ENCODE measurements at places on chromosomes 7 and 10.
A peak's percentile ranks its signal among the peaks of the same experiment; 100 is the strongest.

DNA sequence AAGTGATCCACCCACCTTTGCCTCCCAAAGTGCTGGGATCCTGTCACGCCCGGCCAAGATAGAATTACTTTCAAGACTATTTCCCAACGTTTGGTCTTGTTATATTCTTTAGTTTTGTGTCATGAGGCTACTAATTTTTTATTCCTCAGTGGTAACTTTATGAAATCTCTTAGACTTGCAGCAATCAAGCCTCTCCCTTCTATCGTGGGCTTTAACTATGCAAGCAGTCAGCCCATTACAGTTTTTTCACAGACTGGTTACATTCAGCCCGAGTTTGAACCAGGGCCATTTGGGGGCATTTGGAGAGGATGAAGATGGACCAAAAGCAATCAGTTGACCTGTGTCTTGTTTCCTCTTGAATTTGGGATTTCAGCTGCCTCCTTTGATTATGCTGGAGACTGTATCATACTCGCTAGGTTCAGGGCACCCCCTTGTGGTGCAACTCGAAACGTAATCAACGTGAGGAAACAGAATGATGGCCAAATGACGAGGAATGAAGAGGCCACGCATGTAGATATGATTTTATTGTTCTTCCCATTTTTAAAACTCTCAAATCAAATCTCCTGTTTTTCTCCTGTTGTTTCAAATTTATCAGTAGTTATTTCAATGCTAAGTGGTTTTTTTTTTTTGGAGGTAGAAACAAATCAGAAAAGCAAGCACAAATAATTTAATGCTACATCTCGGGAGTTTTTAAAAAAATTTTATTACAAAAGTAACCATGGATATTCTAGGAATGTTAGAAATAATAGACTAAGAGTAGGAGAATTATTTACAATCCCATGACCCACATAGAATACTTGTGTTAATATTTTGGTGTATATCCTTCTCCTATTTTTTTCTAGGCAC, 151.6 kb downstream of the KIAA1217 start:
- peak; percentile 35 for DNase-seq

DNA sequence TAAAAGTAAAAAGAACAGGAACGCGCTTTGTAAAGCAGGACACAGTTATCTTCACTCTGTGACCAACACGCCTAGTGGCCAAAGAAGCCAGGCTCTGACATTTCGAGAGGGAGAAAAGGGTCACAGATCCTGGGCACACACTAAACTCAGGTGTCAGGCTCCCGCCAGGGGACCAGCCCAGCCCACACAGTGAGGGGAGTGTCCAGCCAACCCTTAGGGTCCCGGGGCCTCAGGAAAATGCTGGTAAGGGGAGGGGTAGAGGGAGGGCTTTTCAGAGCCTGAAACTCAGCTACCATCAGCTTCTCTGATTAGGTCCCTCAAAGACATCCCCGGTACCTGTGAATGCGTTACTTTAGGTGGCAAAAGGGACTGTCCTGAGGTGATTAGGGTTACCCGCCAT, 16.6 kb downstream of the ANXA11 start:
- no peak for DNase-seq

- no peak for DNase-seq
Measured at GRCh38 chr10:72561745-72562166, 64.1 kb downstream of the MICU1 start.

- DNase-seq = no peak
Measured at GRCh38 chr7:134473861-134474291, 15.0 kb upstream of the AKR1B1 start.

- DNase-seq = peak; percentile 70
Measured at GRCh38 chr10:96765406-96766240, 45.3 kb upstream of the PIK3AP1 start.

- no peak for DNase-seq
Measured at GRCh38 chr10:3881622-3882021, 96.6 kb upstream of the KLF6 start.

- DNase-seq = no peak
Measured at GRCh38 chr7:80133361-80134114, 1.1 kb upstream of the GNAI1 start.

GRCh38 chr7:108071551-108071950, 58.6 kb downstream of the LAMB4 start:
- no peak for DNase-seq

DNA sequence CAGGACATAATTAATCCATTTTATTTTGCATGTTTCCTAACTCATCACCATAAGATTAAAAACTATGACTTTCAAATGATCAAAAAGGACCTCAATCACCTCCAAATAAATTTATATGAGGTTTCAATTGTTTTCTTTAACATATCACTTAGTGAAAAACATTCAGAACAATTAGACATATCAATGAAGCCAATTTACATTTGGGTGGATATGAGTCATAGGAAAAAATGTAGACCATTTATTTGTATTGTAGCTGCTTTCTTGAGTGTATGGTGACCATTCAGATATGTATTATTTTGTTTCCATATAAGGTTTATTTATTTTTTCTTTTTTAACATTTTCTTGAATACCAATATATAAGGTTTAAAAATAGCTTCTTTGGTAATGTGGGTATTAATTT, 13.3 kb upstream of the EXOC6 start:
- DNase-seq = no peak

DNA sequence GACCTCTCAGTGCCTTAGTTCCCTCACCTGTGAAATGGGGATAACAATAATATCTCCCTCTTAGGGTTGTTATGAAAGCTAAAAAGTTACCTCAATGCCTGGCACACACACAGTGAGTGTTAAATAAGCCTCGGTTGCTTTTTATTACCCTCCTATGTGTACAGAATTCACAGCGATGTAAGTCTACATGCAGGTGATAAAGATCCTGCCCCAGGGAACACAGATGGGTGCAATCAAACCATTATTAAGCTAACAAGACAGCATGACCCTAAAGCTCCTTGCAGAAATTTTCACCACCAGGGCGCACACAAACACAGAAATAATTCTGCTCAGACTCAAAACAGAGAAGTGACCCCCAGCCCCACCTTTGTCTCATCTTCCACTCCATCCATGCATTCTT, 261.9 kb downstream of the SNX10 start:
- no peak for DNase-seq

DNA sequence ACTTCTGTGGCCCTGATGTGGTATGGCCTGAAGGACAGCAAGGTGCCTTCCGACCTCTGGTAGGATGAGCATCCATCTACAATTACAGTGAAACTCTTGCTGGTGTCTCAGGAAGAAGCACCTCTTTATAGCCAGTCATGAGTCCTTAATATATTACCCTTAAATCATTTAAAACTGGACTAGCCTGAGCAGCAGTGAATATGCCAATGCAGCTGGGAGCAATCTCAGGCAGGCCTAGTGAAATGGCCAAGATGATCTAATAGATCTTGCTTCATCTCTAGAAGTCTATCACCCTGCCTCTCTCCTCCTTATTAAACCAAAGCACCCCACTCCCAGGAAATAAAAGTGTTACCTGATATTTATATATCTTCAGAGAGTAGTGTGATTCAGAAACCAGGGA, 66.7 kb upstream of the SORCS3 start:
- DNase-seq = no peak

GRCh38 chr7:101951757-101952156, 134.3 kb downstream of the CUX1 start:
- DNase-seq = no peak

GRCh38 chr10:44859546-44860285, 51.4 kb upstream of the TMEM72 start:
- DNase-seq = no peak

- no peak for DNase-seq
Measured at GRCh38 chr10:99777918-99778714, 4.3 kb upstream of the ABCC2 start.

DNA sequence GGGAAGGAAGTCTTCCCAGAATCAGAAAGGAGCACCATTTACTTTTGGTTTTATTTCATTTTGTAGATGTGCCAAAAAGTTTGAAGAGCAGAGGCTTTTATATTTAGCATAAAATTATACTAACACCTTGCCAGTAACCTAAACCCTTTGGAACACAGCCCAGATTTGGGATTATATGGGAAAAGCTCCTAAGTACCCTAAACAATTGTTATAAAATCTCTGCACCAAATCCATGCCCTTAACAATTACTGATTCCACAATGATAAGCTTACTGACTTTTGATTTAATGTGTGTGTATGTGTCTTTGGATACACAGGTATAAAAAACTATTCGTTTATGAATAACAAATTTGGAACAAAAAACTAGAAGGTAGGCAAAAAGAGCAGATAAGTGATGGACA, 39.0 kb upstream of the TMEM229A start:
- DNase-seq = no peak

- DNase-seq = no peak
Measured at GRCh38 chr10:58821752-58822056, 309.0 kb downstream of the BICC1 start.

DNA sequence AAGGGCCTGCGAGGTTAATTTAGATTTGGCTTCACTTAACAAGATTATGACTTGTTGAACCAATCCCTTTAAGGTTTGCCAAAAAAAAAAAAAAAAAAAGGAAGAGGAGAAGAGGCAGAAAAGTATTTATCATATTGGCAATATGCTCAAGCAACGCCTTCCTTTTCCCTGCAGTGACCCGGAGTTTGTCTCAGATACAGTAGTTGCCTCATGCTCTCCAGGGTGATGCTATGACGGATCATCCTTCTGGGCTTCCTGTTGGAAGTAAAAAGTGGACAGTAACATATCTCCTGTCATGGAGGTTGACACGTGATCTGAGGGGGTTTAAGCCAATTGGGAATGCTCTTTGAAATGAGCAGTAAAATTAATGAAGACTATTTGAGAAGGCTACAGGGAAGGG, 117.3 kb downstream of the BMPER start:
- DNase-seq = no peak

DNA sequence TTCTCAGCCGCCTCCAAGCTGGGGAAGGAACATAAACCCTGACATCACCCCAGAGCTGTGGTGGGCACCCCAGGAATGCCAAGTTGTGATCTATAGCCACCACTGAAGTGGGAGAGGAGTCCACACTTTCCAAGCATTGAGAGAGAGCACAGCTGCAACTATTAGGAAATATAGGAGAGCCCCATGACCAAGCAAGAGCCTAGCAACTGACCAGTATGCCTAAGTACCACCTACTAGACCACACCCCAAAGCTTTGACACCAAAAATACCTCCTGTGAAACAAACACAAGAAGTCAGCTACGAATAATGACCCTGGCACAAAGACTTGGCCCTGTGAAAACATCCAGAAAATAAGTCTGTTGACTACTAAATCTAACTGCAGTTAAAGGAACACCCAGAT, 804.1 kb upstream of the IGFBP3 start:
- no peak for DNase-seq

DNA sequence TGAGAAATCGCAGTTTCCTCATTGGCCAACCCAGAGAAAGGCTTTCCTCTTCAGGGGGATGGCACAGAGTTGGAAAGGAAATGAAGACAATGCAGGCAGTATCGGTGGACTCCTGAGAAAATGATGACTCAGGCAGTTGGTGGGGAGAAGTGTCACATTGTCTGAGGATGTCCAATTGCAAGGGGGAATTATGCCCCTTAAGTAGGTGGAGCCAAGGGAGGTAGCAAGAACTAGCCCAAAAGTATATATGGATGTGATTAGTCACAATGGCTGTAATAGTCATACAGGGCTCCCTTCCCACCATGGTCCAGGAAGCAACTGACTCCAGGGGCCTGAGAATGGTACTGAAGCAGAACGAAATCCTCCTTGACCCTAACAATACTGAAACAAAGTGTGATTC, 58.3 kb upstream of the EGFR start:
- DNase-seq = no peak

- DNase-seq = no peak
Measured at GRCh38 chr10:27190508-27190907, 35.4 kb downstream of the MASTL start.

DNA sequence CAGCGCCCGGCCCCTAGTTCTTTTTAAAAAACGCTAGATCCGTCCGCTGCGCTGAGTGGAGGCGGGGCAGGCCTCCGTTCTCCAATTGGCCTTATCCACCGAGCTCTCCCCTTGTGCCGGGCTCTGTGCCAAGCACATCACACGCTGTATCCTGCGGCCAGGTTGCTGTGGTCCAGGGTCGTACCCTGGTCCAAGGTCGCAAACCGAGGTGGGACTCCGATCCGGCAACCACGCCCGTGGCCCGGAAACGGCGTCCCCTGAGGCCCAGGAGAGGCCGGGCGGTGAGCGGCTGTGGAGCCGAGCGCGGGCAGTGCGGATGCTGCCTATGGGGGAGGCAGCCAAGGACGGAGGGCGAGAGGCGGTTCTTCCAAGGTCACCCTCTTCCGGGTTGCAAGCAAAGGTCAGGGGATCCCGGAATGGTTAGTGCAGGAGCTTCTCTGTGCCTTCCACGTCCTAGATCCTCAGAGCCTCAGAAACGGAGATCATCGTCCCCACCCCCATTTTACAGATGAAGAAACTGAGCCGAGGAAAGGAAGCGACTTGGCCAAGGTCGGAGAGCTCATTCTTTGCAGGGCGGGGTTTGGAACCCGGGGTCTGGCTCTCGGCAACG, 72.4 kb upstream of the LRRC4 start:
- peak; percentile 66 for DNase-seq

DNA sequence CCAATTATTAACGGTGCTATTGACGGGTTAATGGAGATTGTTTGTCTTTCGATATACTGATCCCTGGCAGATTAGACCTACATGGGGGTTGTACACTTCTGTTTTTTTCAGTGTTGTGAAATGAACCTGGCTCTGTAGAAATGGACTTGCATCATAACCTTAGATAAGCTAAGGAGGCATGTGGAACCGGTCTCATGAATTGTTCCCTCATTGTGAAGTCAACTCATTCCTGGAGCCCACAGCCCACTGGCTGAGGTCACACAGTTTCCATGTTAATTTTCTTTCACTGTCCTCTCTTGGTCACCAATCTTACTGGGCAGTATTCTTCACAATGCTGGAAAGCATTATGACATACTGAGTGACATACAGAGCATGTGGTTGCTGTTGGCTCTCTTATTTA, 202.8 kb downstream of the BMPER start:
- peak; percentile 20 for DNase-seq

- DNase-seq = no peak
Measured at GRCh38 chr7:11818281-11818680, 13.7 kb downstream of the THSD7A start.

GRCh38 chr7:107592361-107593024, 12.4 kb downstream of the BCAP29 start:
- no peak for DNase-seq

- no peak for DNase-seq
Measured at GRCh38 chr10:52106899-52107298, 207.2 kb upstream of the DKK1 start.

DNA sequence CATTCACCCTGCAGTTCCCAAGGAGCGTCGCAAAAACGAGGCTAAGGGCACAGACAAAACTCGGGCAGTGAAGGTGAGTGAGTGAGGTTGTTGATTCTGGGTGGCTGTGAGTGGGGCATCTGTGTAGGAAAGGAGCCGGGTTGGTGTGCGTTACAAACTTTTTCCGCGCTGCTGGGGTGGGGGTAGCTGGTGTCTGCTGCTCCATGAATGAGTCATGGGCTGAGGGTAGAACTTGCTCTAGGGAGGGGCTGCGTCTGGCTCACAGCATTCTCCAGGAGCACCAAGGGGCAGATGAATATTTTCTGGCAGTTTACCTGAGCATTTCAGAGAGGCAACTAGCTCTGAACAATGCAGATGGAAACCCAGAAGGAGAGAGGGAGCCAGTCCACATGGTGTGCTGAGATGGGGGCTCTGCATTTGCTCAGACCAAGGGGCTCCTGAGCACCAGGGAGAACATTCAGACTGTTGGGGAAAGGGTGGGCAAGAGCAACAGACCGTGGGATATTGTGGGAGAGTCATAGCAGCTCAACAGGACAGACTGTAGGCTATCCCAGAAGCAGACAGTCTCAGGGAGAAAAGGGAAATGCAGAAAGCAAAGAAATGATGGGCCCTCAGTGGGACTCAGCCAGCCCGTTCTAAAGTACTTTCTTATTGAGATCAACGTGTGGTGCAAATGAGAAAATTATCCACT, 18.8 kb downstream of the NOBOX start:
- DNase-seq = no peak

- peak; percentile 5 for DNase-seq
Measured at GRCh38 chr10:88728107-88728763, 22.2 kb downstream of the LIPK start.

Data from HuH-7.5 (cell line).